ENCODE measurements at places on chromosomes 3 and 15. TPM values are rescaled to one million over a fixed set of nuclear protein-coding genes. Genes with fewer than 3 reads are reported as not detected.
A peak's percentile ranks its signal among the peaks of the same experiment; 100 is the strongest.

DNA sequence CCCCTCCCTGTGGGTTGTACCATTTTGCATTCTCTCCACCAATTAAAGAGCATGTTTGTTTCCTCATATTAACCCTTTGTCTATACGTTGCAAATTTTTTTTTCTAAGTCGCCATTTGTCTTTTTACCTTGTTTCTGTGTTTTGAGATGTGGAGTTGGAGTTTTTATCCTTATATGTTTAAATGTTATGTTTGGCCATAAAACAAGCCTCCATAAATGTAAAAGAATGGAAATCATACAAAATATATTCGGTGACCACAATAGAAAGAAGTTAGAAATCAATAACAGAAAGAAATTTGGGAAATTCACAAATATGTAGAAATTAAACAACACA is 29.2 kb downstream of the LRRK1 start:
- DNase-seq: no peak

DNA sequence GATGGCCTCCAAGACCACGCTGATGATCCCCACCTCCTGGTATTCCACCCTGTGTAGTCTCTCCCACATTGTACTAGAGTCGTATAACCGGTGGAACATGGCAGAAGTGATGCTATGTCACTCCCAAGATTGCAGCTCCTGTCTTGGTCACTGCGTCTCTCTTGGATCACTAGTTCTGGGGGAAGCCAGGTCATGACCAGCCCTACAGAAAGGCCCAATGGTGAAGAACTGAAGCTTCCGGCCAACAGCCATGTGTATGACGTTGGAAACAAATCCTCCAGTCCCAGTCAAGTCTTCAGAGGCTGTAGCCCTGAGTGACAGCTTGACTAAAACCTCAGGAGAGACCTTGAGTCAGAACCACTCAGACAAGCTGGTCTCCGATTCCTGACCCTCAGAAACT is 61.9 kb upstream of the FNDC3B start:
- DNase-seq: no peak

GRCh38 chr3:68904064-68904463 is 28.3 kb downstream of the TAFA4 start:
- DNase-seq: no peak

GRCh38 chr3:172939651-172940293 is 189.2 kb downstream of the ECT2 start:
- DNase-seq: peak; percentile 63

Gene BCHE
- total RNA-seq: 8.0 TPM

Gene PLSCR4
- 20.4 TPM for total RNA-seq

Gene TMC3
- total RNA-seq: not detected
